ENCODE measurements at places on chromosomes 5 and 9.

DNA sequence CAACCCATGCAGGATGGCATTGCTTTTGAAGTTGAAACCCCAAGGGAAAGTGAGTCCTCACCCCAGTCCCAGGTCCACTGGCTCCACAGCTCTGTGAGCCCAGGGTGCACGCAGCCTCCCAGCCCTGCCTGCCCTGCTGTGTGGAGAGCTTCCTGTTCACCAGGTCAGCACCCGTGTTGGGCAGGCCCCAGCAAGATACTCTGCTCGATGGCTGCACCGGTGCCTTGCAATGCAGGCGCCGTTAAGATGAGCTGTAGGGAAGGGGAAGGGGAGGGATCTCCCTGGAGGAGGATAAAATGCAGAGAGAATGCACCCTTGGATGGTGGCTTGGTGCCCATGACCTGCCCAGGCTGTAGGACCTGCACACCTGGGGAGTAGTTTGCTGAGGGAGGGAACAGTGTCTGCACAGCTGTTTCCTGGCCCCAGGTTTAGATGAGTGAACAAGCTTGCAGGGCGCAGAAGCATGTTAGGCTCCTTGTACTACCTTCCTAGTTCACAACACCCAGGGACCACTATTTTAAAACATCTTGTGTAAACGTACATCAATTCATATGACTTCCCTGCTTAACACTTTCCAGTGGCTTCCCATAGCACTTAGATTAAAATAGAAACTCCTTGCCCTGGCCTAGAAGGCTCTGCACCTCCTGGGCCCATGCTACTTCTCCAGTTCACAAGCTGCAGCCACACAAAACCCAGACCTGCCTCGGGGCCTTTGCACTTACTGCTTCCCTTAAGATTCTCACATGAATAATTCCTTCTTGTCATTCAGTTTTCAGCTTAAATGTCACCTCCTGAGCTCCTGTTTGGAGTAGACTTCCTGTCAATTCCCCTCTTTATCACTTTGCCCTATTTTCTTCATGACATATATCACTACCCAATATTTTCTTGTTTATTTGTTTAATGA is 19.6 kb downstream of the FAT2 start:
- DNase-seq: no peak

DNA sequence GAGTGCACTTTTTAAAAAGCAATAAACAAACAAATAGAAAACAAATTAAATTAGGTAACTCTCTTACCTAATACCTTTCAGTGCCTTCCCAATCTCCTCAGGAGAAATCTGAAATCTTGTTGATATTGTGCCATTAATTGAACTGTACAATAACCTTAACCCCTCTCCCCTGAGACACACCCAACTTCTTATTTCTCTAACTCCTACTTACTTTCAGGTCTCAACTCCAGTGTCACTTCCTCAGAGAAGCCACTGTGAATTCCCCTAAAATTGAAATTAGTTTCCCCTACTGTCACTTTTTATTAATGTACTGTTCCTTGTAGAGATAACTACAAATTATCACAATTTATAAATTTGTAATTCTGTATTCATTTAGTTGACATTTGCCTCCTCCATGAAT is 295.3 kb upstream of the TNC start:
- DNase-seq: no peak

GRCh38 chr9:3902631-3903030 is 376.8 kb upstream of the RFX3 start:
- no peak for DNase-seq

GRCh38 chr9:6692433-6692832 is 46.9 kb upstream of the GLDC start:
- DNase-seq: no peak

GRCh38 chr5:97694091-97694490 is 511.0 kb upstream of the RIOK2 start:
- no peak for DNase-seq

GRCh38 chr5:88892669-88893068 is 9.7 kb upstream of the MEF2C start:
- no peak for DNase-seq
